Fibroblast of skin of back (primary cell): ENCODE measurements at places on chromosomes 11 and 22.

GRCh38 chr11:125593114-125593820 lies 615 bp downstream of the STT3A start:
- peak; percentile 62 for DNase-seq

- no peak for DNase-seq
Measured at GRCh38 chr22:42918500-42918899, 61.4 kb upstream of the ARFGAP3 start.

DNA sequence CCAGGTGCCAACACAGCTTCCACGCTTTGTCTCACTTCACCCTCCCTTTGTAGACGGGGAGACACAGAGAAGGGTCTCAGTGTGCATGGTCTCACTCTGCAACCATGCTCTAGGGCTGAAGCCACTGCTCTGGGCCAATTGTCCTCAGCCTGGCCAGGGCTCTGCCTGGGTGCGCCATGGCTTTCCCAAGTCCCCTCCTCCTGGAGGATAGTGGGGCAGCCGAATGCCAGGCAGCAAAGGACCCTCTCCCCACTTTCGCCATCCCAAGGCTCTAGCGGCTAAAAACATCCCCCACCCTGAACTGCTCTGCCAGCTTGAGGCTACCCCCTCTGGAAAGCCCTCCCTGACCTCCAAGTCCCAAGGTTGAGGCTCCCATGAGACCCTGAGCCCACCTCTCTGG lies 20.4 kb upstream of the MYEOV start:
- no peak for DNase-seq

GRCh38 chr22:22835771-22836291 lies 51.8 kb upstream of the IGLL5 start:
- DNase-seq, result no peak

GRCh38 chr11:78031629-78032028 lies 8.6 kb upstream of the KCTD14 start:
- no peak for DNase-seq

GRCh38 chr11:68317147-68317785 lies 4.9 kb downstream of the LRP5 start:
- DNase-seq, result no peak

DNA sequence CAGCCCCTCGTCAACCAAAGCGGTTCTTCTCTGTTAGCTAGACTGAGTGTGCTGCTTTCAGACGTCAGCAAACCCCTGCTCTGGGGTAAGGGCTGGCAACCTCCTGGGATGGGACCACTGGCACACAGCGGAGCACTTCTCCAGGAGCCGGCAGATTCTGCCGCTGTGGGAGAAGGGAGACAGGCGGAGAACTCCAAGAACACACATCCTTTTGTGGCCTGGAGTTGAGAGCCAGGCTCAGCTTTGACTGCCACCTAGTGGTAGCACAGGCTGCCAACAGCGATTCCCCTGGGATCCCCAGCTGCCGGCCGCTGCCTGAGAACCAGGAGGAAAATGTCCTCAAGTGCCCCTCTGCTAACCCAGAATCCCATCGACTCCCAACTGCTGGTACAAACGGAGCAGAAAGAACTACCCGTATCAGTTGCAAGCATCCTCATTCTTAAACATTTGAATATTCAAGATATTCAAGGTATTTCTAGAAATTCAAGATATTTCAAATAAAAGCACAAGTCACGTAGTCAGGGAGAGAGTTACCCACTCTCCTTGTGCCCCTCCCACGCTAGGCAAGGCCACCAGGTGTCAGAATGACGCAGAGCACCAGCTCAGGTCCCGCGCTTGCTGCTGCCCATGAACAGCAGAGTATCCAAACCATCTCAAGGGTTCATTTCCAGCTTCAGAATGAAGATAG lies 4.9 kb downstream of the LTO1 start:
- peak; percentile 79 for DNase-seq

- no peak for DNase-seq
Measured at GRCh38 chr11:117232911-117233409, 489 bp downstream of the RNF214 start.
